ENCODE measurements at places on chromosomes 6 and 20.

DNA sequence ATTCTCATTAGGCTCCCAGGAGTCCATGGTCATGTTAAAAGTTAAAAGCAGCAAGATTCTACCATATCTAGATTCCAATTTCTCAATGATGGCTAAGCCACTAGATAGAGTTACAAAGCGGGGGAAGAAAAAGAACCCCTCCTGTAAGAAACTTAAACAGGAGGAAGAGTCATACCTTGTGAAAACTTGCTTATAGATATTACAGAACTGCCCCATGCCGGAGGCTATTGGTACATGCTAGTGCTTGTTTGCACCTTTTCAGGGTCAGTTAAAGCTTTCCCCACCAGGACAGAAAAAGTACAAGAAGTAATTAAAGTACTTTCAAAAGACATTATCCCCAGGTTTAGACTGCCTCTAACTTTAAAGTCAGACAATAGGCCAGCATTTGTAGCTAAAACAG is 15.5 kb upstream of the GSTA3 start:
- DNase-seq: no peak

- no peak for DNase-seq
Observed at GRCh38 chr20:51061418-51062045, 38.6 kb upstream of the KCNG1 start.

GRCh38 chr6:160790028-160790792 is 88.2 kb downstream of the PLG start:
- no peak for DNase-seq

GRCh38 chr20:21373436-21373835 is 23.9 kb downstream of the NKX2-4 start:
- no peak for DNase-seq

DNA sequence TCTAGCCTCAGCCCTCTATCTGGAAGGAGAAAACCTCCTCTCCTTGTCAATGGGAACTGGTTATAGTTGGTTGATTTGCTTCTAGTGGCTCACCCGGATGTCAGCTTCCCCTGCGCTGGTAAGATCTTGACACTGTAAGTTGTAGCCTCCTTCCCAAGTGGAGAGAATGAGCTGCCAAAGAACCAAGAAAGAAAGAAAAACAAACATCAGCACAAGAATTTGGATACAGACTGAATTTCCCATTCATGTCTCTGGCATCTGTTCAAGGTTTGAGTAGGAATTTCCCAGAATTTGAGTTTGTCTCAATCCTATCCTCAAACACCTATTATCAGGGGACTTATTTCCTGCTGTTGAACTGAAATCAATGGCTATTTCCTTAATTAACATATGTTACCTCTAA is 44.1 kb downstream of the ELOVL2 start:
- DNase-seq: no peak

Data from hematopoietic multipotent progenitor cell treated with erythropoietin and hydrocortisone succinate and interleukin-3 and kit ligand, for 6 days (in vitro differentiated cells).